Eye (tissue), 1 donor: ENCODE measurements at places on chromosomes 1 and 21.
A peak's percentile ranks its signal among the peaks of the same experiment; 100 is the strongest.

DNA sequence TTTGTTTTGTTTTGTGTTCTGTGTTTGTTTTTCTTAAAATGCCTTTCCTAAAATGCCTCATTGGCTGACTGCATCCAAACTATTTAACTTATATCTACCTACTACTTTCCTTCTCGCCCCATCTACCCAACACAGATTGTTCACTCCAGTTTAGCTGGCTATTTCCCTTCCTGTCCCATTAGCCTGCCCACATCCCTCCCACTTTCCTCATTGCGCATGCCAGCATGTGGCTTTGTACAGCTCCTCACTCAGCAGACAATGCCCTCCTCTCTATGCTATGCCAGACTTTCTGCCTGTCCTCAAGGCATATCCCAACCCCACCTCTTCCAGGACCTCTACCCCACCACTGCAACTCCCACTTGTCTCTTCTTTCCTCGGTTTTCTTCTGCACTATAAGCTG lies 94.7 kb upstream of the C1orf21 start:
- DNase-seq: no peak

- no peak for DNase-seq
Measured at GRCh38 chr21:37704751-37705150, 211.5 kb downstream of the KCNJ6 start.

GRCh38 chr1:39849203-39849602 lies 34.1 kb downstream of the TRIT1 start:
- DNase-seq: no peak

GRCh38 chr1:55180075-55180670 lies 35.0 kb downstream of the USP24 start:
- no peak for DNase-seq

DNA sequence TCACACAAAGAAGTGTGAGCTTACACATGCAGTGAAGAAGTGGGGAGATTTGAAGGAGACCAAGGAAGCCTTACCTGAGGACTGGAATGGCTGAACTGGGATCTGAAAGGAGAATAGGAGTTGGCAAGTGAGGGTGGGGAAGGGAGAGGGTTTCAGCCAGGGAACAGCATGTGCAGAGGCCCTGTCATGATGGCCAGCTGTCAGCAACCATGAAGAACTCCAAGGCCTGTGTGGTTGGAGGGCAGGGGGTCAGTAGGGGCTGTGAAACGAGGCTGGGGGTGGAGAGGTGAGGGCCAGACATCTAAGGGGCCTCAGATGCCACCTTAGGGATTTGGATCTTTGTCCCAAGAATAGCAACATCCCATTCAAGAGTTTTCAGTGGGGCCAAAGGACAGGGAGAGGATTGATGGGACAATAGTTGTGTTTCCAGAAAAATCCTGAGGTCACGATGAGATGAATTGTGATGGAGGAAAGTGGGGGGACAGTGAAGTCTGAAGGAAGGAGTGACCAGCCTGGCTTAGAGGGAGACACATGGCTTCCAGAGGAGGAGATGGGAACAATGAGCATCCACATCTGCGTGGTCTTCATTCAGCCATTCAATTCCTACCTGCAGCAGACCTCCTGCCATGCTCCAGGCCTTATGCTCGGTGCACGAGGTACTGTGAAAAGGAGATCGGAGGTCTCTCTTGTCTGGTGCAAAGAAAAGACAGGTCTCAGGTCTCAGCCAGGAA lies 187.6 kb downstream of the MATN1 start:
- DNase-seq: no peak

GRCh38 chr1:17865912-17866739 lies 111.0 kb downstream of the ACTL8 start:
- no peak for DNase-seq

- DNase-seq: no peak
Measured at GRCh38 chr1:189669846-189670245, 807.8 kb downstream of the BRINP3 start.

DNA sequence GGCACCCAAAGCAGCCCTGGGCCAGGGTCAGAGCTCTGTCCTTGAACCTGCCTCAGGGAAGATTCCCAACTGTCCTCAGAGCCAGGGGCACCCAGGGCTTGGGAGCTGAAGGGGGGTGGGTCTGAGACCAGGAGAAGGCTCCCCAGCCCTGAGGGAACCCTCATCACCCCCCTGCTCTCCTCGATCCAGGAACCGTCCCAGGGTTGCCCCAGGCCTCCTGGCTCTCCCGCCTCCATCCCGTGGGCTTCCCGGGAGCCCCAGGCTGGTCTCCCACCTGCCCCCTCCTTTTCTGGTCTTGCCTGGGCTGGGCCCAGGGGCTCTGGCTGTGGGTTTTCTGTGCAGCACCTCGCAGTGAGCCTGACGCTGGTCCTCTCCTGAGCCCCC lies 6.7 kb upstream of the SAMD11 start:
- DNase-seq: peak; percentile 33
